ENCODE measurements at places on chromosomes 1 and 21. TPM values are rescaled to one million over a fixed set of nuclear protein-coding genes. Genes with fewer than 3 reads are reported as not detected.

The NUF2 gene
- 21.5 TPM for total RNA-seq

DNA sequence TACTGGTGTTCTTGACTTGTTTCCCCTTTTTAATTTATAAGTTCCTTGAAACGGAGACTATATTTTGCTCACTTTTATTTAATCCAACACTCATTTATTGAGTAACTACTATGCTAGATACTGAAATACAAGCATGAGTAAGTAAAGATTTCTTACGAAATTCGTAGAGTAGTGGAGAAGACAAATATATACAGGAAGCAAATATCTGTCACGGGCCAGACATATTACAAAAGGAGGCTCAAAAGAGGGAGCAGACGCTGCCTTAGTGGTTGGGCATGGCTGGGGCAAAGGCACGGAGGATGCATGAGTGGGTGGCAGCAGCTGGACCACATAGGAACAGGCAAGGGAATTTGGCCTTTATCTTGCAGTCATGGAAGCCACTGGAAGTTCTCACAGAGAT is 6.8 kb downstream of the NCF2 start:
- DNase-seq = no peak

GRCh38 chr1:37931102-37931360 is 15.8 kb downstream of the INPP5B start:
- no peak for DNase-seq

- no peak for DNase-seq
These were observed 45.5 kb downstream of the TOR3A start for GRCh38 chr1:179127163-179127895.

- DNase-seq = no peak
These were observed 33.8 kb downstream of the HHAT start for GRCh38 chr1:210362526-210362925.

GRCh38 chr1:228284148-228284495 is 76.3 kb downstream of the OBSCN start:
- DNase-seq = no peak

DNA sequence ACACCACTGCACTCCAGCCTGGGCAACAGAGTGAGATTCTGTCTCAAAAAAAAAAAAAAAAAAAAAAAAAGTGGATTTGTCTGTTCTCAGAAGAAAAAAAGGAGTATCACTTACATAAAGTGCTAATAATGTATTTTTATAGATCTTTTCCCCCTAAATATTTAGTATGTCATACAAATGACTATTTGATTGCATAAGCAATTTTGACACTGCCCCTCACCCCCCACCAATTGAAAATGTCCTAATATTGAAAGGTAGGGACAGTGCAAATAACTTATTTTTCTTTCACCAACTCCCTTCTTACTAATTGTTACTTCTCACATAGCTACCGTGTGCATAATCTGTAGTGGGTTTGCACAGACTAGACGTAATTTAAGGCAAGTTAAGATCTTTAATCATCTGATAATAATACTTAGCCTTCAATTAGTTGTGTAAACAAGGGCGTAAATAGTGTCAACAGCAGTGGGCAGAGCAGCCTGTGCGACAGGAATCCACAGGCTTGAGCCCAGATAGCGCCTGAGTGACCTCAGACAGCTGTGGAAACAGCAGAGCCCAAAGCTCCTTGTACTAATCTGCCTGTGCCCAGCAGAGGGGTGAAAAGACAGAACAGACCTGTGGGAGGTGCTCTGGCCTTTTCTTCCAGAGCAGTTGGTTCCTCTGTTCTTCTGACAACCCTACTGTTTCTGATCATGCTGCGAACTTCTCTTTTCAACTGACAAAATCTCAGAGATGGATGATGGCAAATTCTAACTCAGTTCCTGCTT is 4.5 kb upstream of the IER5 start:
- DNase-seq = no peak

GRCh38 chr1:29284961-29285560 is 48.7 kb downstream of the PTPRU start:
- DNase-seq = no peak

- DNase-seq = no peak
These were observed 732.6 kb upstream of the CHRM3 start for GRCh38 chr1:238653693-238654321.

DNA sequence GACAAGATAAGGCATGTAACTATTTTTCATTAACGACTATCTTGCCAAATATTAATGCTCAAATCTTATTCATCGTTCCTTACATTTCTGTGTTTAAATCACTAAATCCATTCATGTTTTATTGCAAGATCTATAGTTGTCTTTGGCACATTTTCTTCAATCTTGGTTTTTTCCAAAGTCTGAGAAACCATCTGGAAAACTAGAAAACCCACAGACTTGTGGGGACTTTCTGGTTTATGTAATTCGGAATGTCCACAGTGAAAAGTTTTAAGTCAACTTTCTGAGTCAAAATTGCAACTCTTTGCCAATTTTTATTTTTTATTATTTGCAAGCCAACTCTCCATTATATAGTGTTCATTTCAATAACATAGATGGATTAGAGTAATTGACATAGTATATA is 520.8 kb upstream of the ADAMTS5 start:
- DNase-seq = no peak

DNA sequence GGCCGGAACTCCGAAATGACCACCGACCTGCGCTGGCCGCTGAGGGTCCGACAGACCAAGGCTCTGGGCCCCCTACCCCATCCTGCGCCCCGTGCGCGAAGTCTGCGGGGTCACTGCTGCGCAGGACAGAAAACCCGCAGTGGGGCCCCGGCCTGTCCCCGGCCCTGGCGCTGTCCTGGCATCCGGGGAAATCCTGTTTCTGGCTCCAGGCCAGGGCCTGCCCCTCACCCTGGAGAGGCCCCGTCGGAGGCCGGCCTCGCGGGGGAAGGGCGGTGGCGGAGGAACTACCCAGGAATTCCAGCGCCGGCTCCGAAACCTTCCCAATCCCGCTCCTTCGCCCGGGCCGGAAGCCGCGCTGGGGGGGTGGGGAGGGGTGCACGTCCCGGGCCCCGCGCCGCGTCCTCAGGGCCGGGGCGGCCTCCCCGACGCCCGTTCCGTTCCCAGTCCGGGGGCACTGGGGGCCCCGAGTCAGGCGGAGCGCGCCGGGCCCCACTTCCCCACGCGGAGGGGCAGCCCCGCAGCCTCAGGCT is 77.0 kb downstream of the MORN1 start:
- peak; percentile 46 for DNase-seq

The OR2AK2 gene
- not detected for total RNA-seq

- no peak for DNase-seq
These were observed 77.6 kb upstream of the IFNAR2 start for GRCh38 chr21:33151941-33152731.

The HSPA6 gene
- total RNA-seq = 1.2 TPM

The TBX19 gene
- total RNA-seq = 1.1 TPM

DNA sequence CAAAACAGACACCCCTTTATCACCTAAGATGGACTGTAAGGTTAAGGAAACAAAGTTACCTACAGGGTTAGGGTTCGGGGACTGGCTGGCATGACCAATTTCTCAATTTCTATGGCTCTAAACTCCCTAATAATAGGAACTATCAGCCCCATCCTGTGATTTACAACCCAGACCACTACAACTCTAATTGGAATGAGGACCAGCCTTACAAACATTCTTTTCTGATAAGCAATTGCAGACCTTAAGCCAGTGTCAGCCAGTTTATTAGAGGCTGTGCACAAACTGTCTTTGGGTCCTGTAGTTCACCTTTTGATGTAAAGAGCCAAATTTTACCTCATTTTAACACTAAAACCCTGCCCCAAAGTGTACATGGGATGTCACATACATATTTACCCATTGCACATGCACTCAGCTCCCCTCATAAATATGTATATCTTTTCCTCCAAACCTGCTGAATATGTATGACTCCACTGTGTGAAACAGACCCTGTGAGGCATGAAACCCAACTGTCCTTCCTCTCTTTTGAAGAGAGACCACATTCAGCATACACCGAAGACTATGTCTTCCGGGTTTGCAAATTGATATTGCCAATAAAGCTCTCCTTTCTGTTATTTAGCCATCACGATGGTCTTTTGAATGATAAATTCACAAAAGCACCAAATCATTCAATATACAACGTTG is 7.3 kb upstream of the APP start:
- DNase-seq = no peak

The APOBEC4 gene
- not detected for total RNA-seq

GRCh38 chr1:63924600-63924999 is 150.8 kb downstream of the ROR1 start:
- no peak for DNase-seq

DNA sequence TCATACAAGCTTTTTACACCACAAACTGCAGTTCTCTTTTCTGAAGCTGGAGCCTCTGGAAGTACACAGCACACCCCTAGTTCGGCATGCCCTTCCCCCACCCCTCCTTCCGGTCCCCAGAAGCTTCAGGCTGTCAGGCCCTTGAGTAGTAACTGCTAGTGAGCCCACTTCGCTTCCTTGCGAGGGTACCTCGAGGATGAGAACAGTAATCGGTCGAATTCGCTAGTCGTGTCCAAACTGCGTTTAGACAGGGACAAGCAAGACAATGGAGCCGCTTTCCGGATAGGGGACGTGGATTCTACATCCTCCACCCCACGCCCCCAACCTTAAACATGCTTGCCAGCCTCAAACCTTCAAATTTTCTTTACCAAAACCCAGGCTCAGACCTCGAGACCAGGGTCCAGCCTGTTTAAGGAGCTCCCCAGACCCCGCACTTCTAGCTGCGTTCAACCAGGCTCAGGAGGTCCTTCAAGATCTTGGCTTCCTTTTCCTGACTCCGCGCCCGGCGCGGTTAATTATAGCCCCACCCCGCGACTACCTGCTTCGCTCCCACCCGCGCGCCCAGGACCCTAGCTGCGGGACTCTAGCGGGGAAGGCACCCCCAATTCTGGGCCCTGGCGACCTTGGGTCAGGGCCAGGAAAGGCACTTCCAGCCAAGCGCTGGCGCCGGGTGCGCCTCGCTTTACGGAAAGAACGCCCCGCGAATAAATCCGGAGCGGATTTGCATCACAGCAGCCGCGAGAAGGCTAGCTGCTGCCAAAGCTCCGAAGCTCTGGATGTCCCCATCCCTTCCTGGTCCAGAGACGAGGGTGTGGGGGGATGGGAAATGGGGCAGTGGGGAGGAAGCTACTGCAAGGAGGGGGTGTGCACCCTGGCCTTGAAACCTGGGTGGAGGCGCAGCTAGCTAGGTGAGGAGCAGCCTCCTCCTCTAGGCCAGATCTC is 8.1 kb upstream of the TSPAN1 start:
- DNase-seq = no peak

The BCL2L15 gene
- total RNA-seq = 0.90 TPM

The SIM2 gene
- total RNA-seq = 0.63 TPM

Measured in urinary bladder (tissue), 4 donors.